ENCODE measurements at places on chromosomes 3 and 15.

DNA sequence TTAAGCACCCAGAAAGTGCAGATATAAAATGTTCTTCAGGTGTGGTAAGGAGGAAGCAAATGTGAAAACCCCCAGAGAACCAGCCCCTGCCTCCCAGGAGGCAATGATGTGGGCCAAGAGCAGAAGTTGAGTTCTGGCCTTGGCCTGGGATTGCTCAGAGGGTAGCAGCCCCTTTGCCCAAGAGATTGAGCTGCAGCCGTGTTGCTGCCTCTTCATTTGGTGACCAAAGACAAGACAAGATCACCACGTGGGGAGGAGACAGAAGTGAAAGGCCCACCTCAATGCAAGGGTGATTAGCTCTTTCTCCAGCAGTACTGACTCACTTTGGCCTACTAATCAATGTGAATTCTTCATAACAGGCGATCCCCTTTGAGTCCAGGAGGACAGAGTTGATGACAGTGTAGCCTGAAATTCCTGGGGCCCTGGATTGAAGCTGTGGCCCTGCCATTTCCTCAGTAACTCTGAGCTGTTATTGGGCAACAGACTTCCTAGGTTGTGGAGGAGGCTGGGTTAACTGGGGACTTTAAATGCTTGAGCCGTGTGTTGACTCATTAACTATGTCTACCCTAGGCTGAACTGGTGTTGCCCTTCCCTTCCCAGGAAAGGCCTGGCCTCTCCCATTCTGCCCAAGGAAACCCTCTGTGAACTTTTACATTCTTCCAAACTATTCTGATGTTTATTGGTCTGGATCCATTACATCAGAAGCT, 86.5 kb downstream of the ST6GAL1 start:
- no peak for DNase-seq

DNA sequence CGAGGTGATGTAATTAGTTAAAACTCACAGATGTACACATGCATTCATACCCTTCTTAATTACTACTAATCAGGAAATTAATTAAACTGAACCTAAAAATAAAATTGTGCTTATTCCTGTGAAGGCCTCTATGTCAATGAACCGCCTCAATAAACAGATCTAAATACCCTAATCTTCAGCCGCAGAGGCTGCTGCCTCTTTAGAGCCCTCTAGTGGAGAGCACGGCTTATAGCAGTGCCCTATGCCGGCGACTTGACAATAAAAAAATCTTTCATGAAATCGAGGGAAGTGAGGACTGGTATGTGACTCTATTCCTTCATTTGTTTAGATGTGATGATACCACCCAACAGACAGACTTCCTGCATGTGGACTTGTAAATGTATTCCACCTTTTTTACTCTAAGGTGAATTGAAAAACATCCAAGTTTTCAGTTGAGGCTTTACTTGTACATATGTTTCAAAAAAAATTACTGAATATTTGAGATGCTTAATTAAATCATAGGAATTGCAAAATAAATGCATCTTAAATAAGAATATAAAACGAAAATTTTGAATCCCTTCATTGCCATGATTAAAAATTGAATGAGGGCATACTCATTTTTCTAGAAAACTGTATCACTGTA, 8.3 kb upstream of the EPHA3 start:
- no peak for DNase-seq

- no peak for DNase-seq
These were observed 70.6 kb upstream of the RASGRP1 start for GRCh38 chr15:38635170-38635569.

DNA sequence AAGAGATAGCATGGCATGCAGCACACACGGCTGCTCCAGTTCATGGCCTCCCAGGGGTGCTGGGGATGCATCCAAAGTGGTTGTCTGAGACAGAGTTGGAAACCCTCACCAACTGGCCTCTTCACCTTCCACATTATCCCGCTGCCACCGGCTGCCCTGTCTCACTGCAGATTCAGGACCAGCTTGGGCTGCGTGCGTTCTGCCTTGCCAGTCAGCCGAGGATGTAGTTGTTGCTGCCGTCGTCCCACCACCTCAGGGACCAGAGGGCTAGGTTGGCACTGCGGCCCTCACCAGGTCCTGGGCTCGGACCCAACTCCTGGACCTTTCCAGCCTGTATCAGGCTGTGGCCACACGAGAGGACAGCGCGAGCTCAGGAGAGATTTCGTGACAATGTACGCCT, 4.8 kb downstream of the CIB1 start:
- no peak for DNase-seq

DNA sequence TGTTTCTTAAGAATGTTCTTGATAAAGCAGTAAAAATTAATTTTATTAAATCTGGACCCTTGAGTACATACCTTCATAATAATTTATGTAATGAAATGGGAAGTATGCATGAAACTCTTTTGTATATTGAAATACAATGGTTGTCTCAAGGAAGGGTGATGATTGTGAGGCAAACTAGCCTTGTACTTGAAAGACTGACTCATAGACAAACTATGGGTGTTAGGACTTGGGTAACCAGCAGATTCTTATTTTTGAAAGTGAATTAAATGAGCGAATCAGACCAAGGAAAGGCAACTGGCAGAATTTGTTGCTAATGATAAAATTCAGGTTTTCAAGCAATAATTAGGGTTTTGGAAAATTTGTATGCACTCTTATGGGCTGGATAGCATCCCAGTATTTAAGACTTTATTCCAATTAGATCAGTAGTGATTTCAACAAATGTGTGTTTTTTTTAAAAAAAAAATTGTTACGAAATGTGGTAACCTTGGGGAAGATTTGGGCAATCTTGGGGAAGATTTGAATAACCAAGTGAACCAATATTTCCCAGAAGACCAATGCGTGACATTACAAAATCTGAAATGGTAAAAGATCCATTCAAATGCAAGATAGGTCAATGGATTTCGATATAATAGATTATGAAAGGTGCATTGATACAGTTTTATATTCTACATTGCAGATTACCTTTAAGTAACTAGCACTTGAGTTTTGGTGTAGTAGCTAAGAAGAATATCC, 42.0 kb downstream of the ATP2C1 start:
- DNase-seq = no peak

DNA sequence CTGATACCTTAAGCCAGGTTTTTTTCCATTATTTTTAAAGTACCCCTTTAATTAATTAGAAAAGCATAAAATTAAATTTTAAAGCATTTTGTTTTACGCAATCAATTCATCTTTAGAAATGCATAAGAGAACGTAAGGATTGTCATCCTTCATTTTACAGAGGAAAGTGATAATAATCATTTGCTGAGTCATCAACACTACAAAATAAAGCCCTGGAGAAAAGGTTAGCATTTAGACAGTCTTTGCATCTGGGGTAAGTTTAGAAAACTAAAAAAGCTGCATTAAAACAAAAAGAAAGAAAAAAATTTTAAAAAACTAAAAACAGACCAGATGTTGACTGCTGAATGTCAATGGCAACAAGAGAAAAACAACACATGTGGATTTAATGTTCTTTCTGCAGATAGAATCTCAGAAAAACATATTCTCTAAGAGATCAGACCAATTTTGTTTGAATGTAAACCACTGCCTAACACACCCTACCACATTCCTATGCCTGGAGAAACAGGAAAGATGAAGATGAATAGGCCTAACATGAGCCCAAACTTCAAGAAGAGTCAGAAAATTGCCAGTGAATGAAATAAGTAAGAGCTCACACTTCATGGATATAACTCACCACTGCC, 59.9 kb downstream of the SUCNR1 start:
- no peak for DNase-seq

DNA sequence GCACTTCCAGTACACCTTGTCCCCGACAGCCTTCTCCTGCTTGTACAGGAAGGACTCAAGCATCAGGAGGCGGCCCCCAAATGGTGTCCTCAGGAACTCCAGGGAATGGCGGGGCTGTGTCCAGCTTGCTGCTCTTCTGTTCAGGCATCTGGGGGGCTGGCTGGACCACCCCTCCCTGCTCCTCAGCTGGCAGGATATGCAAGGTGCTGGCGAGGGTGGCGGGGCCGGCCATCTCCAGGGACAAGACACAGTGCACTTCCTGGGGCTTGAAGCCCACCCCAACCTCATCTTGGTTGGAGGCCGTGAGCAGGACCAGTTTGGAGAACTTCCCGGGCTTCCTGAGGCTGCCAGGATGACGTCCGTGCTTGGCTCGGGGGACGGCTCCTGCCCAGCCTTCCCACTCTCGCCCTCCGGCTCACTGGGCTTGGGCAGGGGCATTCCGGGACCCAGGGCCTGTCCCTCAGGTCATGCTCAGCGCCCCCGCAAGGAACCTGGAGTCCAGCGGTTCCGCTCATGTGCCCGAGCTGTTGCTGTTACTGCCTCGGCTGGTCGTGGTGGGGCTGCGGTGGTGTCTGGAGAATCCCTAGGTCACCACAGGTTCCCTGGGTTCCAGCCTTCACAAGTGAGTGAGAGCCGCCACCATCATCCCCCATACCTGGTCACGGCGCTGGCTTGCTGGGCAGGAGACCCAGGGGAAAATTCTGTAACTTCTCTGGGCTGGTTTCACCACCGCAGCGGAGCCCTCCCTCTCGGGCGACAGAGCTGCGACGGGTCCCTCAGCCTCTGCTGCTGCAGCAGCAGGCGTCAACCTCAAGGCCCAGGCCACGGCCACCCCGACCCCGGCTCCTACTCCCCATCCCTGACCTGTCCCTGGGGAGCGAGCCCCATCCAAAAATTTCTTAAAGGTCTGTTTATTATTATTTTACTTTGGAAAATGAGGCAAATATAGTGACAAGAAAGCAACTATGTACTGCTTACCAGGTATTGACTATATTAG, 82.8 kb upstream of the FXR1 start:
- no peak for DNase-seq

GRCh38 chr3:191236646-191237045, 37.6 kb downstream of the OSTN start:
- no peak for DNase-seq

- DNase-seq = no peak
These were observed 42.2 kb downstream of the CLDN18 start for GRCh38 chr3:138051947-138052802.

DNA sequence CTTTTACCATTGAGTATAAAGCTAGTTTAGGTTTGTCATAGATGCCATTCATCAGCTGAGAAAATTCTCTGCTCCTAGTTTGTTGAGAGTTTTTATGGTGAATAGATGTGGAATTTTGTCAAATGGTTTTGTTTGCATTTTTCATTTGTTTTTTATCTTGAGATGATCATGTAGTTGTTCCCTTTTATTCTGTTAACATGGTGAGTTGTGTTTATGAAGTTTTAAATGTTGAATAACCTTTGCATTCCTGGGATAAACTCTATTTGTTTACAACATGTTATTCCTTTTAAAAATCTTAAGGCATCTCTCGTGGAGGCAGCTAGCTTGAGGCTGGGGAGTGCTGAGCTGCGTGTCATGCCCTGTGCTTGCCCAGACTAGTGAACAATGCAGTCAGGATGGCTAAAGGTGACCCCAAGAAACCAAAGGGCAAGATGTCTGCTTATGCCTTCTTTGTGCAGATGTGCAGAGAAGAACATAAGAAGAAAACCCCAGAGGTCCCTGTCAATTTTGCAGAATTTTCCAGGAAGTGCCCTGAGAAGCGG, 48.5 kb downstream of the ANAPC13 start:
- no peak for DNase-seq

DNA sequence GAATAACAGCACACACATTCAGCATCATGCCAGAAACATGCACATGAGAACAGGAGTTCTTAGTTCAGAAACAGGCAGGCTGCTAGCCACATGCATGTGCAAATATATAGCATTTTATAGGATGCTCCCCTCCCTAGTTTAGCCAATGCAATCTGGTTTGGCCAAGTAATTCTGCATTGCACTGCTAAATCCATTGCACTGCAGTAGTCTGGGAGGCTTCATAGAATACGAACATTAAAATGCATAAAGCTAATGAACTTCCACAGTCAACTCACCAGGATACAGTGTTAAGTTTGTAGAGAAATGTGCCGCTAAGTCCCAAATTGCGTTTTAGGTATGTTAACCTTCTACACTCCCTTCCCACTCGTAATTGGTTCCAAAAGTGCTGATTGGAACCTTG, 41.8 kb downstream of the EHHADH start:
- DNase-seq = no peak

Measured in NCI-H1436 treated with DMSO at 0.1 percent for 48 hours (cell line).